ENCODE measurements at places on chromosomes 3 and 15. TPM values are rescaled to one million over a fixed set of nuclear protein-coding genes. Genes with fewer than 3 reads are reported as not detected.
A peak's percentile ranks its signal among the peaks of the same experiment; 100 is the strongest.

DNA sequence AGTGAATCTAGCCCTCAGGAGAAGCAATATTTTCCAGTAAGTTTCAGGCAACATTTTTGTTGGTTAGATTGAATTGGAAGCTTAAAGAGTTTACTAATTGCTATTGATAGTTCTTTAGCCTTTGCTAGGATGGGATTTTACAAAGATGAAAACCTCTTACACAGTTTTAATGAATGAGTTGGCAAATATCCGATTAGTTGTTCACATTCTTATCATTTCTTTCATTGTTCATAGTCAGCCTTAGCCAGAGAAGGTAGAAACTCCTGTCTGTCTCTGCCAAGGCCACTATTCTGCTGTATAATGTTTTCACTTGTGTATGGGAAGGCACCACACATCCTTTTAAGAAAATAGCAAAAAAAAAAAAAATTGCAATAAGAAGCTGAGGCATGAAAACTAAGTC is 222.0 kb upstream of the MANF start:
- DNase-seq: no peak

DNA sequence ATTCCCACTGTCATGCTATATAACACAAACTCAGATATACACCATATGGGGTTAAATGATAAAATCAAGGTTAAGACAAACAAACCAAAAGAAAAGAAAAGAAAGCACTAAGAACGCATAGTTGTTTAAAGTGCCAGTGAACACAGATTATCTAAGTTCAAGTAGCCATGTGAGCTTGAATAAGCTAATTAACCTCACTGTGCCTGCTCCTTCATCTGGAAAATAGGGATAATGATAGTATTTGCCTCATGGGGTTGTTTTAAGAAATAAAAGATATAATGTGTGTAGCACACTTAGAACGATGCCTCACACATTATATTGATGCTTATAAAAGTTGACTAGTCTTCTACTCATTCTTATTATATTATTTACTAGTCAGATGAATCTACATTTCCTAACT is 72.6 kb upstream of the IL12A start:
- DNase-seq: no peak

GRCh38 chr15:91311986-91312385 is 211.9 kb downstream of the SV2B start:
- DNase-seq: no peak

SLC9A9 gene
- polyA plus RNA-seq: 22.9 TPM

MEX3B gene
- not detected for polyA plus RNA-seq

DNA sequence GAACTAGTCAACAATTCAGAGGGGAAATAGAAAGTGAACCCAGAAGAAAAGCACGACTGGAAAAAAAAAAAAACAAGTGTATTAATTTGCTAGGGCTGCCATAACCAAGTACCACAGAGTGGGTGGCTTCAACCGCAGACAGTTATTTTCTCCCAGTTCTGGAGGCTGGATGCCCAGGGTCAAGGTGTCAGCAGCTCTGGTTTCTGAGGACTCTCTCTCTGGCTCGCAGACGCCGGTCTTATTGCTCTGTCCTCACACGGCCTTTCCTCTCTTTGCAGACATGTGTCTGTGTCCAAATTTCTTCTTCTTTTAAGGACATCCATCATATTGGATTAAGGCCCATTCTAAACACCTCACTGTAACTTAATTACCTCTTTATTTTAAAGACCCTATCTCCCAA is 291.8 kb downstream of the XXYLT1 start:
- DNase-seq: no peak

- DNase-seq: no peak
These were observed 21.6 kb downstream of the SPTSSB start for GRCh38 chr3:161349529-161350312.

SCN11A gene
- not detected for polyA plus RNA-seq

MNS1 gene
- polyA plus RNA-seq: 0.98 TPM

DNA sequence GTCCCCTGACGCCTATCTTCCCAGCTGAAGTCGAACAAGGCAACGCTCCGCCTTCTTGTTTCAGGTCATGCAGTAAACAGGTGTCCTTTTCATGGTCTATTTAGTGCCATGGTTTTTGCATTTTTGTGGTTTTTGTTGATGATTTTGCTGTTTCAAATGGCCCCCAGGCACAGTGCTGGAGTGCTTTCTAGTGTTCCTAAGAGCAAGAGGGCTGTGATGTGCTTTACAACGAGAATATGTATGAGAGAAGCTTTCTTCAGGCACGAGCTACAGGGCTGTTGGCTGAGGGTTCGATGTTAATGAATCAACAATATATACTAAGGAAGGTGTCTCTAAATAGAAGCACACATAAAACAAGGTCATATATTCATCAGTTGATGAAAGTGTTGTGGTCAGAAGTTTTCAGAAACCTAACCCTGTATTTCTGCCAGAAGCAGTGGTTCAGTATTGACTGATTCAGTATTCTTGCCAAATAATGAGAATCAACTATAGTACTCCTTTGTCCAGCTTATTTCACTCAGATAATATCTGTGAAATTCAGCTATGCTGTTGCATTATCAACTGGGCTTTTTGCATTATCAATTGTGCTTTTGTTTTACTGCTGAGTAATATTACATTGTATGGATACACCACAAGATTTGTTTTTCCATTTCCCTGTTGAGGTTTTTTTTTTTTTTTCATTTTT is 18.5 kb downstream of the LIMD1 start:
- DNase-seq: peak; percentile 62

- no peak for DNase-seq
These were observed 22.6 kb downstream of the TGFBR2 start for GRCh38 chr3:30628901-30629590.

SLC22A13 gene
- polyA plus RNA-seq: not detected

ALDH1A3 gene
- polyA plus RNA-seq: not detected

CNOT10 gene
- polyA plus RNA-seq: 26.4 TPM

- DNase-seq: no peak
These were observed 71.8 kb downstream of the MINDY2 start for GRCh38 chr15:58842713-58843396.

DNA sequence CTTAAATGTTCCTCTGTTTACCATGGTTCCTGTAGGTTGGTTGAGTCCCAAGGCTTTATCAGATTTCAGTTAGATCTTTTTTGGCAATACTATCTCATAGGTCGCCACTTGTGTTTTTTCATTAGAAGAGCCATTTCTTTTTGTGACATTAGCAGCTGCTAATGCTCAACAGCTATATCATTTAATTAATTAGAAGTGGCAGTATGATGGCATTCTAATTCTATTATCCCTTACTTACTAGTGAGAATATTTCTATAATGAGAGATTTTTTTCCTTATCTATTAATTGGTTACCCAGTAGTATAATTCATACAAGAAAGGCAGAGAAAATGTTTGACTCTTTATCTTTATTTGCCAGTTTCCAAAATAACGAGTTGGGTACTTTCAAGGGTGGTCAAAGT is 25.2 kb downstream of the FRMD4B start:
- DNase-seq: no peak

TF gene
- polyA plus RNA-seq: 0.29 TPM

DNA sequence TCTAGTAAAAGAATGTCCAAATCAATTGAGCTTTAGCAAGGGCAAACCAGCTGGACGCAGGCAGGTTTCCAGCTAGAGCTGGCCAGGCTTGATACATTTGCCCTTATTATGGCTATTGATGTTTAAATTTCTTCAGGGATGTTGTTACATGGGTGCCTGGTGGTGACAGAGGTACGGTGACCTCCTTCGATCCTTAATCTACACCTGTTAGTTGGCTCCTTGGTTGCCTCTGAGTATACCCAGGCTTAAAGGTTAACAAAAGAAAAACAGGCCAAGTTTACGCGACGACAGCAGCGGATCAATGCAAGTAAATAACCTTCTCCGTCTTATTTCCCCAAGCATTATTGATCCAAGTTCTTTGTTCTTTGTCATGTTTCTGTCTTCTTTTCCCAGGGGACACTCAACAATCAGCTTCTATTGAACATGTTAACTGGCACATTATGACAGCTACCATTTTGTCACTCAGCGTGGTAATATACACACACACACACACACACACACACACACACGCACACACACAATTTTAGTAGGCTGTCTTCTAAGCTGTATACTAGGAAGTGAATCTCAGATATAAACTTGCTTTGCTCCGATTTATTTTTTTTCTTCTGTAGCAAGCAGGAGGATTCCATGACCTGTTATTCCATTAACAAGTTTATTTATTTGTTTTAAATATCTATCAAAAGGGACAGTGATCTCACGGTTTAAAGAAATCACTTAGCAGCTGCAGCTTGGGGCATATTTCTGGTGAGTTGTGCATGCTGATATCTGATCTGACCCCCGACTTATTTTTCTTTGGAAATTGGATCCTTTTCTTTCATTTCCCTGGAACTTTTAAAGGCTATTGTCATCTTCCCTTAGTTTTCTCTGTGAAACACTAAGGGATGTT is 844.7 kb downstream of the MCTP2 start:
- no peak for DNase-seq

DNA sequence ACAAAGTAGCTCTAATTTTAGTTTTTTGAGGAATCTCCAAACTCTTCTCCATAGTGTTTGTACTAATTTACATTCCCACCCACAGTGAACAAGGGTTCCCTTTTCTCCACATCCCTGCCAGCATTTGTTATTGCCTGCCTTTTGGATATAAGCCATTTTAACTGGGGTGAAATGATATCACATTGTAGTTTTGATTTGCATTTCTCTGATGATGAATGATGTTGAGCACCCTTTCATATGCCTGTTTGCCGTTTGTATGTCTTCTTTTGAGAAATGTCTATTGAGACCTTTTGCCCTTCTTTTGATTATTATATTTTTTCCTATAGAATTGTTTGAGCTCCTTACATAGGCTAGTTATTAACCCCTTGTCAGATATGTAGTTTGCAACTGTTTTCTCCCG is 239.9 kb upstream of the TPM1 start:
- no peak for DNase-seq

MORC1 gene
- 0.12 TPM for polyA plus RNA-seq

DNA sequence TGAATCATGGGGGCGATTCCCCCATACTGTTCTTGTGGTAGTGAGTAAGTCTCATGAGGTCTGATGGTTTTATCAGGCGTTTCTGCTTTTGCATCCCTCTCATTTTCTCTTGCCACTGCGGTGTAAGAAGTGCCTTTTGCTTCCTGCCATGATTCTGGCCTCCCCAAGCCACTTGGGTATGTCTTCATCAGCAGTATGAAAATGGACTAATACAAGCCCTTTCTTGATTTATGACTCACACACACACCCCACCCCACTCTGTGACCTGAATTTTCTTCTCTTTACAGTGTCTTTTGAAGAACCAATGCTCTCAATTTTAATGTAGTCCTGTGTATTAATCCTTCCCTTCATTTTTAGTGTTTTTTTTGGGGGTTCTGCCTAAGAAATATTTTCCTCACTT is 244.8 kb downstream of the PLCL2 start:
- DNase-seq: no peak

PTH1R gene
- polyA plus RNA-seq: not detected

LRRC49 gene
- 0.26 TPM for polyA plus RNA-seq

- DNase-seq: no peak
These were observed 26.5 kb downstream of the RTP1 start for GRCh38 chr3:187223799-187224198.

DNA sequence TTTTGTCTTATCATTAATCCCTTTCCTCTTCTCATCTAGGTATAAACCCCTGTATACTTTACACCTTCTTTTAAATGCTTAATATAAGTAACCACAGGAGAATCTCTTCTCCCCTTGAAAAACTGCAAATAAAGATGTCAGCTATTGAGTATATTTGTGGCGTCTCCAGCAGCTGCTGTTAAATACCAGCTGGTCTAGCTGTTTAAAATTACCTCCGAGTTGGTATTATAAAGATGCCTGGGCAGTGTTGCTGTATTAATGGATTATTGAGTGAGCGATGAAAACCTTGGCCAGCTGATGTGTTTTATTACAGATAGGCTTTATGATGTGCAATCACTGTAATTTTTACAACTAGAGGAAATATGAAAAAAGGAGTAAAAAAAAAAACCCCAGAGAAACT is 388.1 kb downstream of the TBC1D5 start:
- DNase-seq: no peak

DNA sequence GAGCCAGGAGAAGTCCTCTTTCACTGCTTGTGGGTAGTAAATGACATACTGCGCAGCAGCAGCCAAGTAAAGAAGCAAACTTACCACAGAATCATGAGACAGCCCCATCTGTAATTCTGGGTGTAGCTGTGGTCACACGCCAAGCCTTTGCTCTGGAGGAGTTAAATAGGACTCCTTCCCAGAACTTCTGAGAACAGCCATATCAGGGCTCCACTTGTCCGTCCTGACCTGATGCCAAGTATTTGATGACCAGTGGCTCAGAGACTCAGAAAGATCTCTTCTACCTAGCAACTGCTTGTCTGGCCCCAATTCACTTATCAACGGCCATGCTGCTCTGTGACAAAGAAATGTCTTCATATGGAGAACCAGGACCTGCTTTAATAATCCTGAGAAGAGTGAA is 20.6 kb upstream of the GOLIM4 start:
- no peak for DNase-seq

TIMP4 gene
- not detected for polyA plus RNA-seq

GRCh38 chr3:57903124-57903890 is 104.9 kb upstream of the FLNB start:
- no peak for DNase-seq

GPR176 gene
- not detected for polyA plus RNA-seq

DNA sequence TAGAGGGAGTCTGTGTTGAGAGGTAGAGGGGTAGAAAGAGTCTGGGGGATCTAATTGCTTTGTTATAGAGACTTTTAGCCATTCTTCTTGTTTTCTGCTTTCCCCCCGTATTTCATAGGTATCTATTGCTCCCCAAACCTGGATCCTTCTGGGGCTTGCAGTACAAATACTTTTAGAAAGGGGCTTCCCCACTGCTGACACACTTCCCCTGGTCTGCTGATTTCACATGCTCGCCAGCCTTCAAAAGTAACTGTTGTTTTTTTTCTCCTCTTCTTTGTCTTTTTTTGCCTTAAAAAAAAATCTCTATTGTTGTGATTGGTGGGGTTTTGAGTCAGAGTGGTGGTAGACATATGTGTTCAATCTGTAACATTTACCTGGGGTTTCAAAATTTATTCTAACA is 300.6 kb upstream of the AZI2 start:
- no peak for DNase-seq

DNA sequence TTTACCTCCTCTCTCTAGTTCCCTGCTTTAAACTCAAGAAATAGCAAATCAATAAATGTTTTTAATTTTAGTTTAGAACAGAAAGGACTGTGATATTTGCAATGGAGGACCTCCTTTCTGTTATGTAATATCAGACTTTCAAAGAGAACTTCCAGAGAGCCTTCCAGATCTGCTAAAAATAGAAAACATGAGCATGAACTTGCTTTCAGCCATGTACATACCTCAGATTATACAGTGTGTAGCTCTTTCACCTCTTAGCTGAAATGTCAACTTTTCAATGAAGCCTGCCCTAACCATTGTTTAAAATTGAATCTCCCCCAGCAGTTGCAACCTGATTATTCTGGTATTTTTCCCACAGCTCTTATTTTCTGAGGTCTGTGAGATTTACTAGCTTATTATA is 12.6 kb downstream of the CAPN7 start:
- no peak for DNase-seq

Data from naive B cell (primary cell).